ENCODE measurements at places on chromosomes 2 and 18. TPM values are rescaled to one million over a fixed set of nuclear protein-coding genes. Genes with fewer than 3 reads are reported as not detected.

Gene SP9
- not detected for total RNA-seq

Gene RELCH
- 13.6 TPM for total RNA-seq

Gene NRBP1
- total RNA-seq: 67.0 TPM

Gene CCDC141
- not detected for total RNA-seq

Gene CFAP53
- total RNA-seq: 0.39 TPM

Gene ILKAP
- total RNA-seq: 10.2 TPM

Gene CGREF1
- 4.6 TPM for total RNA-seq

Gene HADHB
- total RNA-seq: 81.8 TPM

Gene BMP10
- total RNA-seq: not detected

Gene PGAP1
- total RNA-seq: 16.4 TPM

Gene EPB41L3
- total RNA-seq: 44.6 TPM

Gene TMEM37
- 9.8 TPM for total RNA-seq

Gene C2orf72
- 0.26 TPM for total RNA-seq

Gene CLEC4F
- not detected for total RNA-seq

Gene LYG1
- not detected for total RNA-seq

Gene HOXD13
- not detected for total RNA-seq

Gene SERPINB13
- not detected for total RNA-seq

Gene TTC32
- 7.4 TPM for total RNA-seq

Gene SPHKAP
- 0.26 TPM for total RNA-seq

Gene NT5C1B
- total RNA-seq: not detected

Gene KIF5C
- 0.24 TPM for total RNA-seq

Gene DCDC2C
- not detected for total RNA-seq

Gene LOXHD1
- not detected for total RNA-seq

Gene CYS1
- 0.39 TPM for total RNA-seq

Gene NFATC1
- total RNA-seq: 7.6 TPM

Gene UGT1A4
- not detected for total RNA-seq

Gene CHRNA1
- 4.1 TPM for total RNA-seq

Gene FZD7
- total RNA-seq: 30.3 TPM

Gene GKN2
- not detected for total RNA-seq

Gene G6PC2
- not detected for total RNA-seq

Gene DSC2
- total RNA-seq: 1.7 TPM

Gene SERPINB5
- 1.8 TPM for total RNA-seq

Gene KCNG2
- 4.7 TPM for total RNA-seq

Gene ALPI
- total RNA-seq: not detected

Gene DLGAP1
- total RNA-seq: under 0.01 TPM

Gene COLEC11
- total RNA-seq: 3.5 TPM

Gene ANKRD62
- not detected for total RNA-seq

Gene CCDC121
- total RNA-seq: 0.40 TPM

Gene RESP18
- not detected for total RNA-seq

Gene DLX1
- total RNA-seq: not detected

Gene ANKRD30B
- total RNA-seq: not detected

Gene NEU4
- not detected for total RNA-seq

Gene ALPG
- not detected for total RNA-seq

Data from epithelial cell of alveolus of lung (primary cell).